Activated T-helper 1 cell treated with Interleukin-2 at 50 U/mL for 16 hours (primary cell): ENCODE measurements at places on chromosomes 4 and X.

GRCh38 chr4:138409670-138410069 is 167.5 kb upstream of the SLC7A11 start:
- DNase-seq, result no peak

DNA sequence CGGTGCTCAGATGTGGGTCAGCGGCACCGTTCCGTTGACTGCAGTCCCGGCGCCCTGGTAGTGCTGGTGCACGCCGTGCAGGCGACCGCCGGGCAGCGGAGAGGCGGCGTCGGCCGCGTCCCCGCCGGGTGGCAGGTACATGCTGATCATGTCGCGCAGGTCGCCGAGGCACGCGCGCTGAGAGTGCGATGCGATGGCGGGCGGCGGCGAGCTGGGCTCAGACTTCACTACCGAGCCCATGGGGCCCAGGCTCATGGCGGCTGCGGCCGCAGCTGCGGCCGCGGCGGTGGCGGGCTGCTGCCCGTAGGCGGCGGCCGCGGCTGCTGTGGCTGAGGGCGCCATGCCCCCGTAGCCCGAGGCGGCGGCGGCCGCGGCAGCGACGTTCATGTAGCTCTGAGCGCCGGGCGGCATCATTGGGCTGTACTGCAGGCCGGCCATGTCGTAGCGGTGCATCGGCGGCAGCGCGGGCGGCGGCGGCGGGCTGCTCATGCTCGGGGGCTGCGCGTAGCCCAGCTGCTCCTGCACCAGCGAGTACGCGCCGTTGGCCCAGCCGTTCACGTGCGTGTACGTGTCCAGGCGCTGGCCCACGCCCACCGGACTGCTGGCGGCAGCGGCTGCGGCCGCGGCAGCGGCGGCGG is 1.0 kb downstream of the SOX3 start:
- DNase-seq, result no peak

DNA sequence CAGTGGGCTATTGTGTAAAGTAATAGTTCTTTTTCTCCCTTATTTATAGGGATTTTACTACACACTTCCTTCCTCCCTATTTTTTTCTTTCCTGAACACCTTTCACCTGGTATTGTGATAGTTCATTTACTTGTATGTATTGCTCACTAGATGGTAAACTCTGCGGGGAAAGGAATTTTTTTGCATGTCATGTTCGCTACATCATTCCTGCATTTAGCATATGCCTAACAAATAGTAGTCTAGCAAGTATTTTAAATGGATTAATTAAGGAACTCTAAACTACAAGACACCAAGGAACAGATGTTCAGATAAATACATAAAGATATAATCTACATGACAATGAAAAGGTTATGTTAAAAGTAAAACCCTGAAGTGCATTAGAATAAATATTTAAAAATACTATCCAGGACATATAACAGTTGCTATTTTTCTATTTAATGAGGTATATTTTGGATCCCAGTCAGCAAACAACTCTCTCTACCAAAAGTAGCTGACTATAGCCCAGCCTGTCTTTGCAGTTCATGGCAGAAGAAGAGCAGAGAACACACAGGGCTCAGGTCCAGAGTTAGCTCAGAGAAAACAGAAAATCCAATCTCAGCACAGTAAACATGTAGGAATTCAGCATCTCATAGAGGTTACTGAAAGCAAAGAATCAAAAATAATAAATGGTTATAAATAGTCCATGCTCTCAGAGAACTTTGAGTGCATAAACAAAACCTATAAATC is 87.8 kb downstream of the PACRGL start:
- DNase-seq, result no peak

DNA sequence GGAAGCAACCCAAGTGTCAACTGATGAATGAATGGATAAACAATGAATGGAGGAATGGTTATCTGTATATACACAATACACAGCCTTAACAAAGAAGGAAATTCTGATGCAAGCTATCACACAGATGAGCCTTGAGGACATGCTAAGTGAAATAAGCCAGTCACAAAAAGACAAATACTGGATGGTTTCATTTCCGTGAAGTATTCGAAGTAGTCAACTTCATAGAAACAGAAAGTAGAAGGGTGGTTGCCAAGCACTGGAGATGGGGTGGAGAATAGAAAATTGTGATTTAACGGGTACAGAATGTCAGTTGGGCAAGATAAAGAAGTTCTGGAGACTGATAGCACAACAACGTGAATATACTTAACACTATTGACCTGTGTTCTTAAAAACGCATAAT is 28.2 kb downstream of the CENPU start:
- DNase-seq, result no peak

GRCh38 chr4:8710416-8710815 is 117.9 kb downstream of the CPZ start:
- no peak for DNase-seq

DNA sequence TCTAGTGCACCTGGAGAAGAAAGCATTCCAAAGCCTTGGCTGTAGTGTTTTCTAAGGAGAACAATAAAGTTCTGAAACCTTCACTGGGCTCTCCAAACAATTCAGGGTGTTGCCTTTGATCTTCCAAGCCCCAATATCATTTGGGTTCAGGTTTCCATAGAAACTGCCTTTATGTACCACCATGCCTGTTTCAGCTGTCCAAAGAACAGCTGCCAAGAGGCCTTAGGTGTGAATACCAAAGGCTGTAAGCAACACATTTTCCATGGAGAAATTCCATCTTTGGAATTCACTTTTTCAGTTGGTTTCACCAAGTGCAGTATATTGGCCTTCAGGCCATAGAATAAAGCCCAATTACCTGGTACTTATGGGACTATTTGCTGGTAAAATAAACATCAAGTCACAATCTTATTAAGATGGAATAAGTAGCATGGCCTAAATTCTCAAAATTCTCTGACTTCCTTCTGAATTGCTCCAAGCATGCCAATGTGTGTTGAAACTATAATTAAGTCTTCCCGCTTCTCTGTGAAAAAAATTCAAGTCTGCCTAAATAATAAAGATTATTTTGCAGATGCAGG is 61.9 kb downstream of the COX18 start:
- DNase-seq, result no peak

DNA sequence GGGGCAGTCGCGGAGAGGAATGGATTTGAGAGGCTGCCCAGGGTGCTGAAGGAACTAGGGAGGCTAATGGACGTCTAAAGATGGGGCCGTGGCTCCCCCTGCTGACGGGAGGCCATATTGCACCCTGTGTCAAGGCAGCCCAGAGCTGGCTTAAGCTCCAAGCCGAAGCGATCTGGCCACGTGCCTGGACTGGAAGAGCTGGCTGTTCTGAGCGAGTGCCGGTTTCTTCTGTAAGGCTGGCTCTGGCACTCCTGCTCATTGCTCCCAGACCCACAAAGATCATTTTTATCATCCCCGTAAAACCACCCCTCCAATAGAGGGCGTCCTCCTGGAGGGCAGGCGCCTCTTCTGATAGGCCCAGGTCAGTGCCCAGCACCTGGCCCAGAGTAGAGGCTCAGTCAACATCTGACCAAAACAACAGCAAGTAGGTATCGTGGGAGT is 5.6 kb downstream of the PNCK start:
- peak; percentile 47 for DNase-seq

GRCh38 chrX:24876530-24877287 is 139.1 kb downstream of the ARX start:
- DNase-seq, result no peak

- DNase-seq, result no peak
Observed at GRCh38 chr4:14790494-14790893, 211.8 kb upstream of the CPEB2 start.

DNA sequence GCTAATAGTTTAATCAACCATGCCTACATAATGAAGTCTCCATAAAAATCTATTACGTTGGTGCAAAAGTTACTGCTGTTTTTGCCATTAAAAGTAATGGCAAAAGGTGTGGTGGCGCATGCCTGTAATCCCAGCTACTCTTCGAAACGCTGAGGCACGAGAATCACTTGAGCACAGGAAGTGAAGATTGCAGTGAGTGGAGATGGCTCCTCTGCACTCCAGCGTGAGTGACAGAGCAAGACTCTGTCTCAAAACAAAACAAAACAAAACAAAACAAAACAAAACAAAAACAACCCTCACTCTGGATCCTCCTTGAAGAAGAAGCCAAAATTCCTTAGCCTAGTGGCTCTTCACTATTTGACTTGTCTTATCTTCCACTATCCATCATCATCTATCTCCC is 78.0 kb downstream of the MSN start:
- DNase-seq, result no peak

- no peak for DNase-seq
Observed at GRCh38 chr4:142959173-142959572, 113.1 kb upstream of the INPP4B start.

DNA sequence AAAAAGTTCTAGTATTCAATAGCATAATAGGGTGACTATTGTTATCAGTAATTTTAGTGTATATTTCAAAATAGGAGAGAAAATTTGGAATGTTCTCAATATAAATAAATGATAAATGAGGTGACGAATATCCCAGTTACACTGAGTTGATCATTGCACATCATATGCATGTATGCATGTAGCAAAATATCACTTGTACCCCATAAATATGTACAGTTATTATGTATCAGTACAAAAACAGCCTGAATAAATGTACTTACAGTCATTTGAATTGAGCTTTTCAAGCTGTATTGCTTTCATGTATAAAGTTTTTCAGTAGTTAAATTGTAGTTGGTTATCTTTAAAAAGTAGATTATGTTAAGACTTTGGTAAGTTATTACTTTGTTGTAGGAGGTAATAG is 12.6 kb downstream of the CISD2 start:
- no peak for DNase-seq

DNA sequence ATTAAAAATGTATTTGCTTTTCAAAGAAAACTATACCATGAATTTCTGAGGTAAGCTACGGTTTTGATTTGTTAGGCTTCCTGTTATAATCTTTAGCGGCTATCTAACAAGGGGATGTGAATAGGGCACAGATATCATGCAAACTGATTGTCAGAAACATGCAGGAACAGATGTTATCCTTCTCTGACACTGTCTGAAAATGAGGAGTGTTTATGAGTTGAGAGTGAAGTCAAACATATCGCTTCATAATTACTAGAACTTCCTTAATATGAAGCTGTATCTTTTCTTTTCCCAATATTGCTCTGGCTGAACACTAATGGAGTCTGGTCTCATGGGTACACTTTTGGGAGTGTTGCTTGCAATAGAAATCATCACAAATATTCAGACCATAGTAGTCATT is 16.3 kb upstream of the SULT1B1 start:
- no peak for DNase-seq

- DNase-seq, result no peak
Observed at GRCh38 chr4:131499141-131499873, 1649.8 kb upstream of the PCDH10 start.

DNA sequence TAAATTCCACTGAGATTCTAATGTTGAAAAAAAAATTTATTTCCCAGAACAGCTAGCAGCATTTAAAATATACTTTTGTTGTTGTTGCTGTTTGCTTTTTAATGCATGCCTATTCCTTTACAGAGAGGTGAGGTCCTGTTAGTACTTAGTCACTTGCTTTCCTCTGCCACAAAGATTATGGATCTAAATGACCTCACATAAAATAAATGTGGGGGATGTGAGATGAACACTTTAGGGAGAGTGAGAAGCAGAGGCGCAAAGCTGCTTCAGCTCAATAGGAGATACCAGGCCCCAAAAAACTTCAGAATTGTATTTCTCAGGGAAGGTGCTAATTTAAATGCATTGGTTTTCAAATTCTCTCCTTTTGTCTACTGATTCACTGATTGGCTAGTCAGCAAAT is 4.0 kb downstream of the LDB2 start:
- DNase-seq, result no peak

DNA sequence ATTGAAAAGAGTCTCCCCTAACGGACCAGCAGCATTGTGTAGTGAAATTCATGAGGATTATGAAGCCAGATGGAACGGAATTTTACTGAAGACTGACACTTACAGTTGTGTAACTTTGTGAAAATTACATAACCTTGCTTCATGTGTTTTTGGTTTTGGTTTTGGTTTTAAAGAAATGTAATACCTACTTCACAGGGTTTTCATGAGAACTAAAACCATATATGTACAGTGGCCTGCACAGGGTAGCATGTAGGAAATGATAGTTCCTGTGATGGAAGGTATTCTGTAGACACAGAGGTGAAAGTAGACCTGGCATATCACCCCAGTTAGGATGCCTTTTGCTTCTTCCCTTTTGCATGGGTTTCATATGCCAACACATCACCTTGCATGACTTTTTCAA is 247.0 kb downstream of the BANK1 start:
- DNase-seq, result no peak

DNA sequence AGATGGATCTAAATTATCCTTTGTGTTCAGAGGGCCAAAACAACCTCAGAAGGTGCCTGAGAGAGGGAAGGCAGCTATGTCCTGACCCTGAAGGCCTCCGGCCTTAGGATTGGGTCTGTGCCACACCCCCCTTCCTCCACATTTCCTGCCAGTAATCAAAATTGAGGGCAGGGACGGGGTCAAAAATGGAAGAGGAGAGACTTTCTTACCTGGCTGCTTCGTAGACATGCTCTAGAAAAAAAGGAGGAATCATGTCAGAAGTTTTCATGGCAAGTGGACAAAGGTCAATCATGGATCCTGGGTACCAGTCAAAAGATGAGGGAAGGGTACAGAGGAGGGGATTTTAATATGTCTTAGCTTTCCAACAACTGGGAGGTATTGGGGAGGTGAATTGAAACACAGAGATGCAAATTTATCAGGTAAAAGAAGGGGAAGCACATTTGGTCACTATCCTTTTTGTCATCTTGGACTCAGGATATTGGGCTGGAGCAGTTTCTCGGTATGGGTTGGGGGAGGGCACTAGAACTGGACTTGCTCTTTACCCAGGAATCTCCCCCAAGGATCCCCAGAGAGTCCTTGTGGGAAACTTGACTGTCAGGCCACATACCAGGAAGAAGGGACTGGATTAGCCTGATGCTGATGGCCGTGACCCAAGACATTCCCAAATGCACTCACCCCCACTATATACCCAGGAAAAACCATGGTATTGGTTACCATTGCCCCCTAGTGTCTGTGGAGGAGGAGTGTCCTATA is 17.1 kb downstream of the VSIG4 start:
- DNase-seq, result no peak

- no peak for DNase-seq
Observed at GRCh38 chrX:12139934-12140611, 1.8 kb downstream of the FRMPD4 start.

DNA sequence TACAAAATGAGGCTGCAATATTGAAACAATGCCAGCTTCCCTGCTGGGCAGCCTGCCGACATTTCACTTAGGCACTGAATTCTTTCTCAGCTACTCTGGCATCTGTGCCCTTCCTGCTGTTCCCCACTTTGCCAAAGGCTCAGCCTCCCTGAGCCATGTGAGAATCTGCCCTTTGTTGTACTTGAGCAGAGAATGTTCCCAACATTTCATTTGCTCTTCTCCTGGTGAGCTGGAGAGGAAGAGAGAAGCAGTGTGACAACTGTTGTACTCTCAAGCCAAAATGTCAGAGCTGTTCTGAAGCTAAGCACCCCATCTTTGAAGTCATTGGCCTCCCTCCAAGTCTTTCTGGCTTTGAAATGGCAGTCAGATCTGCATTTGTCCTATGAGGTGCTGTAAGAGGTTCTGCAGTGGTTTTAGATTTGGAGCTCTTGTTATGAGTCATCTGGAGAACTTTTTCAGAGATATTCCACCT is 32.5 kb downstream of the LANCL3 start:
- DNase-seq, result no peak

DNA sequence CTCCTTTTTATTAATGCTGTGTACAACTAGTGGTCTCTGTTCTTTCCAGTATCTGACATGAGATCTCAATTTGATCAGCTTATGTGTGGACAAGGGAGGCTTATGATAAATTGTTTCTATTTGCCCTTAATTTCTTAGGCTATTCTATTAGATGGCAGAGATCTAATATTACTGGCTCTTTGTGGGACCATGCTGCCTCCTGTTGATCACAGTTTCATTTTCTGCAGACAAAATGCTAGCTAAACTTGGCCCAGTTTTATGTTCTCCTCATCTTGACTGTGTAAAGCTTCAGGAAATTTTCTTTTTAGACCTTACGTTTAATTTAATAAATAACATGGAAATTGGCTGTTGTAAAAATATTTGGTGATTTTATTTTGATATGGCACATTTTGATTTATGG is 627.1 kb upstream of the AADAT start:
- DNase-seq, result no peak
